ENCODE measurements at places on chromosomes 7 and 10.

GRCh38 chr10:82210331-82210730 lies 335.3 kb downstream of the NRG3 start:
- DNase-seq: no peak

GRCh38 chr7:38481401-38481800 lies 149.8 kb downstream of the AMPH start:
- no peak for DNase-seq

- DNase-seq: no peak
Measured at GRCh38 chr10:125141860-125142484, 18.4 kb downstream of the CTBP2 start.

GRCh38 chr7:95205665-95206225 lies 118.6 kb downstream of the PON1 start:
- no peak for DNase-seq

DNA sequence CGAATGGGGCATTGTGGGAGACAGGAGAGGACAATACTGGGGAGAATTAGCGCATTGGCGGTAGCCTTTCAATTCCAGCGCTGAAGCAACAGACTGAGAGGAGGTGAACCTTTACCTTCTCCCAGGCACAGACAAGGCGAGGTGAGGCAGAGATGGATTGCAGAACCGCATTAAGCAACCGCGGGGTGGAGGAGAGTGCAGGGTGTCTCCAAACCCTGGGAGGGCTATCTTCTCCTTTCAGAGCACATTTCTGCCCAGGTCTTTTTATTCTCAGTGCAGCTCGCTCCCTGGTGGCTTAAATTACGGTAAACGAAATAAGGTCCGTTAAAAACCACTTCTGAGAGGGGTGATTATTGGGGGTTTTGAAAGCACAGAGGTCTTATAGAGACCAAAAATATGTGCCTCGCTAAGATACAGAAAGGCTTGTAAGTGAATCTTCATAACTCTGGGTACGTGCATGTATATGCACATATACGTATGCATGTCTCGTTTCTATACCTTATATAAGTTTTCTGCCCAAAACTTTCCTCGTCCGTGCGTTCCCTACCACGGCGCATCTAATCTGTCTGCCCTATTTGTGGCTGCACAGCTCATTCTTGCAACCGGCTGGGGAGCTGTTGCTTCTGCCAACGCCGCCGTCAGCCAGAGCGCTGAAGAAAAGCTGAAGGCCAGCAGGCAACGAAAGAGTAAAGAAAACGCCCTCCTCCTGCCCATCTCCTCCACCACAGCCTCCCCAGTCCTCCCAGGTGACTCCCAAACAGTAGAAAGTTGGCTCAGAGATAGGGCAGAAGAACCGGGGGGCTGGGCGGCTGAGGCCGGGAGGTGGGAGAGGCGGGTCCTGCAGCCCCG lies 895 bp upstream of the ZNF804B start:
- no peak for DNase-seq

- no peak for DNase-seq
Measured at GRCh38 chr7:16841681-16842080, 36.9 kb upstream of the AGR2 start.

- DNase-seq: no peak
Measured at GRCh38 chr10:76211691-76212090, 780.3 kb downstream of the LRMDA start.

- no peak for DNase-seq
Measured at GRCh38 chr7:156178214-156178613, 366.0 kb upstream of the SHH start.

GRCh38 chr10:29317027-29317420 lies 28.2 kb downstream of the LYZL1 start:
- no peak for DNase-seq

DNA sequence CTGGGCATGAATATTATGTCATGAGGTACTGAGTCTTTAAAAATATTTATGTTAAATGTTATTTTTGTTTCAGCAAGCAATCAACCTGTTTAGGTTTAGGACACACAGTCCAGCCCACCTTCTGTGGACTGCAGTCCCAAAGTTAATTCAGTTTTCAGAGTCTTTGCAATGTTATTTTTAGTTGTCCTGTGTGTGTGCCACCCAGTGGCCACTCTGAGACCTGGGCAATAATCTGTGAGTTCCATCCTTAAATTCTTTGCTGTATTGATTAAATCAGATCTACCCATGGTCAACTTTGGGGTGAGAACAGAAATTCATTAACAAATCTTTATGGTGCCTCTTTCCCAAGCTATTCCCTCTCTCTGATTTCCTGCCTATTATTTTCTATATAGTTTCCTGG lies 415.1 kb downstream of the CCSER2 start:
- no peak for DNase-seq

- no peak for DNase-seq
Measured at GRCh38 chr10:72020914-72021809, 57.0 kb downstream of the CHST3 start.

GRCh38 chr10:69712342-69712741 lies 82.3 kb downstream of the FAM241B start:
- no peak for DNase-seq

- DNase-seq: no peak
Measured at GRCh38 chr10:113121153-113121552, 171.1 kb downstream of the TCF7L2 start.

DNA sequence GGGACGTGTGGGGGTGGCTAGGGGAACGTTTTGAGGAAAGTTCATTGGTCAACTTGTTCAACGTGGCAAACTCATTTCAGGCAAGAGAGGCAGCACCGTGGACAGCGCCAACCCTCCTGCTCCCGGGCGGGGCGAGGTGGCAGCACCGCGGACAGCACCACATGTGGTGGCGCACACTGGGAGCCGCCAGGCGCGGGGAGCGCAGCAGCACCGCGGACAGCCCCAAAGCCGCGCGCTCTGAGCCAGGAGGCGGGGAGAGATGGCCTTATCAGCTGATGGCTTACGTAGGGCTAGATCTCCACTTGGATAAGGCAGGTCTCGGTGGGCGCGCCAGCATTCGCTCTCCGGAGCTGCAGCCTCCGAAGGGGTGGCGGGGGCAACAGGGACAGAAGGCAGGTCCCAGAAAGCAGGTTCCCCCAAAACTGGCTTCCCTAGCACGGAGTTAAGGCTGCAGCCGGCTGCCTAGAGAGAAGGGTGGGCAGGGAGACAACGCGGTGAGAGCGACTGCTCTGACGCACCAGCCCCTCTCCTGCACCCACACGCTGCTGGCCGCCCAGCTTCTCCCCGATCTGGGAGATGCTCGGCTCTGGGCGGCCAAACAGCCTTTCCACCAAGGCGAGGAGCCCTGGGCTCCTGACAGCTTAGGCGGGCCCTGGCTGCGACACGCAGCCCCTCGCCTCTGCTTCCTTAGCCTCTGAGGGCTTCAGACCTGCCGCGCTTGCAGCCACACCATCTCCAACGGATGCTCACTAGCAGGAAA lies at the start of gene HTR5A:
TSS of gene HTR5A (plus strand) at position 333 of the 760 bp plus-strand sequence. CDS start 576 bp downstream, outside the sequence.
- DNase-seq: peak; percentile 70

DNA sequence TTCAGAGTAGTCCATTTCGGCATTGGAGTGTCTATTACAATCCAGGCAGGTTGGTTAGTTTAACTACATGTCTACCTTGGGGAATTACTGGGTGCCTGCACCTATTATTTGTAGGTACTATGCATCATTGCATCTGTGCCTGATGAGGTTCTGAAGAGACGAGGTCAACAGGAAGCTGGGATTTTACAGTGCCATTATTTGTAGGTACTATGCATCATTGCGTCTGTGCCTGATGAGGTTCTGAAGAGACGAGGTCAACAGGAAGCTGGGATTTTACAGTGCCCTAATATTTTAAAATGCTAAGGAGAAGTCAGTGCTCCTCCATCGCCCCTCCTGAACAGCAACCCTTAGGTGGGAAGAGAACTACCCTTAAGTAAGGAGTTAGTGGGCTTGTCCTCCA lies 41.7 kb downstream of the NPY start:
- no peak for DNase-seq

DNA sequence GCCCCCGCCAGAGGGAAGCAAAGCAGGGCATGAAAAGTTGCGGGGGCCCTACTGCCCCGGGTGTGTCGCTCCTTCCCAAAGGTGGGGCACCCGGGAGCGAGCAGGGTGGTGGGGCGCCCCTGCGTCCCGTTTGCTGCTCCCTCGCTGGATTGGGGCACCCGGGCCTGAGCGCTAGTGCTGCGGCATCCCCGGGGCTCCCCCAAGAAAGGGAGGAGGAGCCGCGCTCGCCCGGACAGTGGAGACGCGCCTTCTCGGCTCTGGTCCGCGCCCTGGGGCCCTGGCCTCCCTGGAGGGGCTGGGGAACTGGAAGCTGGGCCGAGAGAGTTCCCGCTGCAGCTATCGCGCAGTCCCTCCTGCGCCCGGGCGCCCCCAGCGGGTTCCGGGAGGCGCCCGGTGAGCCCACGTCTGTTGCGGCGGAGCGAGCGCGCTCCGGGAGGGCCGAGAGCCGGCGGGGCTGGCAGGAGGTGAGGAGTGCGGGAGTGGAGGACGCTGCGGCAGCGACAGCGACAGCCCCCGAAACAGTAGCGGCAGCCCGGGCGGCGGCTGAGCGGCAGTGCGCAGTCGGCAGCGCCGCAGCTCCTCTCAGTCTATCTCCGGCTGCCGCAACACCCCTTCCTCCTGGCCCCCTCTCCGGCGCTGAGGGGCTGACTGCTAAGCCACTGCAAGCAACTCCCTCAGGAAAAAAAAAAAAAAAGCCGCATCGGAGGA lies 504 bp upstream of the BMPER start:
- DNase-seq: no peak

DNA sequence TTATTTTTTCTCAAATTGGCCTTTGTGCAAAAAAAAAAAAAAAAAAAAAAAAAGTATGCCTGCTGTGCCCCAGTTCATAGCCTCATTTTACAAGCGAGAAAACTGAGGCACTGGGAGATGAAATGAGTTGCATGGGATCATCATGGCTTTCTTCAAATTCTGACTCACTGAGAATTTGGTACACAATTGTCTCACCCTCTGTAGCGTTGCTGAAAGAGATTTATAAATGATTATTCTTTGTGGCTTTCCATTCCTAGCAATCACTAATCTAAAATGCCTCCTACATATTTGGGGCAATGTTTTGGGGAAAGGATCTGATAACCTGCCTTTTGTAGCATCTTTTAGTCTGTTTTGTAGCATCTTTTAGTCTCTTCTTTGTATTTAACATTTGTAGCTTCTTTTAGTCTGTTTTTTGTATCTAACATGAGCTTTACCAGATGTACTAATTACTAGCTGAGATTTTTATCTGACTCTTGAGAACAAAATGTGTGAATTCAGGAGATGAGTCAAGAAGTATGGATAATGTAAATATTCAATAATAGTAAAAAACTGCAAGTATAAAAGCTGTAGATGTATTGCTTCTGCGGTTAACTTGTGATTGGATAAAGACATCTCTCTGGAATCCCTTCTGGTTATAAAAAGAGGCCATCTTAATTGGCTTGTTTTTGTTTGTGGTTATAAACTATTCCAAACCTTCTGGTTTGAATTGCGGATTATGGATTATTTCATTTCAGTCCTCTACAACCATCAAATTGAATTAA lies 161.4 kb downstream of the ARID5B start:
- no peak for DNase-seq

DNA sequence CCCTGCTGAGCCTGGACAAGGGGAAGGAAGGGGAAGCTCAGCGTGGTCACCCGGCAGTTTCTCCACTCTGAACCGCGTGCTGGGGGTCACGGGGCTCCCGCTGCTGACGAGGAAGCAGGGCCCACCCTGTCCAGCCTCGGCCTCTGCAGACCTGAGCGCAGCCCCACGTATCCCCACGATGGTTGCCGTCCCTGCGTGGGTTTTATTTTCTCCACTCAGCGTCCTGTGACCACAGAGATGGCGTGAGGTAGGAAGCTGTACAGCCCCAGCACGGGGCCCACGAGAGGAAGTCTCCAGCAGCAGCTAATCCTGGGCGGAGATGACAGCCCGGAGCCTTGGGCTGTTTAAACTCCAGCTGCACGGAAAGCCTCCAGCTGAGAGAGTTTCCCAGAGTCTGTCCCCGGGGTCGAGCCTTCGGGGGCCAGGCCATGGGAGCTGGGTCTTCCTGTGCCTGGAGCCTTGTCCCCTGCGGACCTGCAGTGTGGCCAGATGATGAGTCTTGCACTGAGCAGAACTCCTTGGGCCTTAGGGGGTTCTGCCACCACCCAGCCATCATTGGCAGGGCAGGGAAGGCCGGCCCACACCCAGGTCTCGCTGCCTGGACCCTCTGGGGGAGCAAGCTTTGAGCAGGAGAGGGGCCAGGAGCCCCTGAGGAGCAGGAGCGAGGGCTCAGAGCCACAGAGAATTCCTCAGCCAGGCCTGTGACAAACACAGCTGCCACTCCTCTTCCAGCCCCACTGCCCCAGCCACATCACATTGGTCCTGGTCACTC lies 72.8 kb upstream of the FAM20C start:
- no peak for DNase-seq

GRCh38 chr10:110410329-110411046 lies 87.2 kb upstream of the DUSP5 start:
- DNase-seq: no peak

DNA sequence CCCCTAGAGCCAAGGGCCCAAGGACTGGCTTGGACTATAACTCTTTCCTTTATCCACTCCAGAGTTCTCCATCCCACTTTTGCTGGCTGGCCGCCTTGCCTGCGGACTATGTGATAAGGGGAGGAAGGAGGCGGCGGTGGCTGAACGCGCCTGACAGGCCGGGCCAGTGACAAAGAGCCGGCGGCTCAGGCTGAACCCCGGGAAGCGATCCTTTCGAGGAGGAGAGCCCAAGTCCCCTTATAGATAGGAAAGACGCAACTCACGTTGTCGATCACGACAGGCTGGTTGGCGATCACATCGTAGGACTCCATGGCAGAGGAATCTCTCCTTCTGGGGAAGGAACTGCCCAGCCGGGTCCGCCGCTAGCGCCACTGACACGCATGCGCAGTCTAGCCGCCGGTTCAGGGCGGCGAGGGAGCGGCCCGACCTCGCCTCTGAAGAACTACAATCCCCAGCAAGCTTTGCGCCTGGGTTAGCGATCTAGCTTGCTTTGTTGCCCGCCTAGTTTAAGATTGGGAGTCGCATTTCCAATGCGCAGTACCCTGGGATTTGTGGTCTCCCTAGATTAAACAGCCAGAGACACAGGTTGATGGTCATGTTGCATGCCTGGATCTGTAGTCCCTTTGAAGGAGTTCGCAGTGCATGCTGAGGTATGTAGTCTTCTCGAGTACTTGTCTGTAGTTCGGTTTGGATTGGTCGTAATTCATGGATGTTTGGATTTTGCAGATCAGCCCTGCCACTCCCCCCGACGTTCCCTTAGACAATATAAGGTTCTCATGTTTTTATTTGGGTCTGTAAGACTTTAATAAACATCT lies at the start of gene ACTR1A:
TSS of gene ACTR1A (minus strand) at position 376 of the 815 bp plus-strand sequence. CDS start at position 311, 65 bp downstream.
- DNase-seq: peak; percentile 93

GRCh38 chr10:8023321-8023720 lies 31.2 kb upstream of the GATA3 start:
- DNase-seq: no peak

- DNase-seq: peak; percentile 66
Measured at GRCh38 chr7:99141841-99142726, 1.8 kb downstream of the SMURF1 start.

- no peak for DNase-seq
Measured at GRCh38 chr7:7552199-7552598, 14.5 kb upstream of the MIOS start.

Measured in T follicular helper cell (primary cell).